Muscle of back (tissue), 13 donors: ENCODE measurements at places on chromosomes 7 and 10.
A peak's percentile ranks its signal among the peaks of the same experiment; 100 is the strongest.

GRCh38 chr7:137728426-137728825 is 118.3 kb downstream of the DGKI start:
- DNase-seq = no peak

DNA sequence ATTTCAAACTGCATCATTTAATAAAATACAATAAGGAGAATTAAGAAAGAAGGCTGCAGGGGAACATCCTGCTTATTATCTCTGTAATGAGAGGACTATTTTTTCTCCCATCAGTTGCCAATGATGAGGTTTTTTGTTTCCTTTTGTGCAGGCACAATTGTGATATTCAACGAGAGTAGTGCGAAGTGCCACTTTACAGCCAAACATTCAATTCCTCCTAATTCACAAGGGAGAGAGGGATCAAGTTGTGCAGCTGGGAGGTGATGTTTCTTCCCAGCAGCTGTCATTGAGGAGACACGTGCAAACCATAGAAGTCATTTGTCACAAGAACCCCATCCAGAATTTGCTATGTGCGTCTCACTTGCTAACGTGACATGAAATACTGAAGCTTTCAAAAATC is 81.6 kb upstream of the ICA1 start:
- DNase-seq = peak; percentile 4

DNA sequence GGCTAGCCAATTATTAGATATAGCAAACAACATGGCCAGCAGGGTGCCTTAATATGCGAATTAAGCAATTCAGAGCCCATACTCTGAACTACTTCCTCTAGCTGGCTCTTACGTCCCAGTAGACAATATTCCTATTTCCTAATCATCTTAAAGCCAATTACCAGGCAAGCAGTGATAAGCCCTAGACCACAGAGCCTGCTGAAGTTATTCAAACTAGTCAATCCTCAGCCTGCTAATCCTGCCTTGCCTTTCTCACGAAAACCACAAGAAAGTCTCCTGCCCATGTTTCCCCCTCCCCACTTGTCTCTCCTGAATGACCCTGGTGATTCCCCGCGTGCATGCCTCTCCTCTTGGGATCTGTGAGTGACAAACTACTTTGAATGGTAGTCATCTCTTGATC is 86.8 kb upstream of the CACNA2D1 start:
- no peak for DNase-seq

- no peak for DNase-seq
These were observed 107.4 kb downstream of the SLIT1 start for GRCh38 chr10:97078261-97078937.

DNA sequence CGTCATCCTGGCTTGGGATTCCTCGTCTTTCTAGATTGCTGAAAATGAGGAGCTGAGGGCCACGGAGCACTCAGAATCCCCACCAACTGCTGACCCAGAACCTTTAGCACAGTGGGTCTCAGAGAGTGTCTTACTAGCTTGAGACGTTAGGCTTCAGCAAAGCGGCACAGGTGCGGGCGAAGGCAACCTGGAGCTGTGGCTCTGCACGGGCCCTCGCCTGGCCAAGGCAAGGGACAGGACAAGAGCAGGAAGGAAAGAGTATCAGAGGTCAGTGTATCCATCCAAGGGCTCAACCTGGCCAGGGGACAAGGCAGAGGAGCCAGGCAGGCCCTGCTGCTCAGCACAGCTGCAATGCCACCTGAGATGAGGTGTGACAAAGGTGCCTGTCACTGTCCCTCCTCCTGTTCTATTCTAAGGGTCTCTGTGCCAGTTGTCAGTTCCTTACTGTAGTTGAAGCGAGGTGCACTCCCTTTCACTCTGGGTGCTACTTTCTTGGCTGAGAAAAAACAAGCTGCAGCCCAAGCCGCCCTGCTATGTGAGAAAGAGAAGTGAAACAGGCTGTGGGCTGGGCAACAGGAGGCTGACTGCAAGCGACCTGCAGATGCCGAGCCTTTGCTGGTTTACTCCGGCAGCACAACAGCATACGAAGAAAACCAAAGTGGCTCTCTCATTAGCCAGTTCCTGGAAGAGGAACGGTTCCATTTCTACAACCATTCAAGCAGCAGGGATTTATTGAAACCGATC is 33.3 kb upstream of the KDM7A start:
- DNase-seq = no peak

DNA sequence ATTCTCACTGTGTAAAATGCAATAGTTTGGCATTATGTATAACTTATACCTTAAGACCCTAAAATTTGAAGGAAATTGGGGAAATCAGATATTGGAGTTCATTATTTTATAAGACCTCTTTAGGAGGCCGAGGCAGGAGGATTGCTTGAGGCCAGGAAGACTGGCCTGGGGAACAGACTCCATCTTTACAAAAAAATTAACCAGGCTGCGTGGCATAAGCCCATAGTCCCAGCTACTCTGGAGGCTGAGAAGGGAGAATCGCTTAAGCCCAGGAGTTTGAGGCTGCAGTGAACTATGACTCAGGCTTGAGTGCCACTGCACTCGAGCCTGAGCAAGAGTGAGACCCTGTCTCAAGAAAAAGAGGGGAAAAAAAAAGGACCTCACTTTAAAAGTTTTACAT is 14.0 kb upstream of the PBLD start:
- no peak for DNase-seq

DNA sequence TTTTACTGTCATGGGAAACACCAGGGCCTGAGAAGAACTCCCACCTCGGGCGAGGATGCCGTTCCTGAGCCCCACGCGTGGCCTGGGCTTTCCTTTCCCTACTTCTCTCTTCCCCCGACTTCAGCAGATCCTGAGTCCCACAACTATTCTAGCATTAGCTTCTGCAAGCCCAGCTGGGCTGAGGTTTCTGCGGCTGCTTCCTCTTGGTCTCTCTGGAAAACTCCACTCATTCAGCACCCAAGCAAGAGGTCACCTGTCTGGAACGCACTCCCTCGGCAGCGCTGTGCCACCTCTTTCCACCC is 761 bp upstream of the DOCK1 start:
- DNase-seq = no peak

GRCh38 chr10:125125951-125126735 is 34.2 kb downstream of the CTBP2 start:
- no peak for DNase-seq

GRCh38 chr7:1641173-1641572 is 28.9 kb upstream of the ELFN1 start:
- DNase-seq = no peak

DNA sequence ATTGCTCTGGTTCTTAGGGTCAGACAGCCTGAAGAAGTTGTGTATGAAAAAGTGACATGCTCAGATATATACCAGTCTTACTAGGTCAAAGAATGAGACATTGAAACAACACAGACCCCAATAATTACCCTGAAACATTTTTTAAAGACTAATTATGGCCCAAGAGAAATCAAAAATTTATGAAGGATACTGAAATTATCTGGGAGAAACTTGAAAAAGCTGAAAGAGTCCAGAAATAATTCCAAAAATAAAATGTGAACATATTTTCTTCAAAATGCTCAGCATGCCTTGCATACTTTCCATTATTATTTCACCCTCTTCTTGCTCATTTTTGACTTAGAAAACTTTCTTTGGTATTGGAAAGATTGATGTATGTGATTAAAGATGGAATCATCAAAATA is 198.9 kb upstream of the CCDC6 start:
- no peak for DNase-seq

DNA sequence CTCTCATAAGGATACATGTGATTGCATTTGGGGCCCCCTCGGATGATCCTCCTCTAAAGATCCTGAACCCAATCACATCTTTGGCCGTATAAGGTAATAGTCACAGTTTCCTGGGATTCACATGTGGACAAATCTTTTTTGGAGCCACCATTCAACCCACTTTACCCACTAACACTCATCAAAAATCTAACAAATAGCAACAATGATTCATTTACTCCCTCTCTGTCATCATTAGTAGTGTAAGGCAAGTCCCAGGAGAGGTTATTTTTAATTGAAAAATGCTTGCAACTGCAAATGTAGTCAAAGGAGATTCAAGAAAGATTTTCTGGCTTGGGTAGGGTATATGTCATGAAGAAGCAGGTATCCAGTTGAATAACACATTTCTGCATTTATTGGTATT is 9.9 kb upstream of the SMKR1 start:
- no peak for DNase-seq

DNA sequence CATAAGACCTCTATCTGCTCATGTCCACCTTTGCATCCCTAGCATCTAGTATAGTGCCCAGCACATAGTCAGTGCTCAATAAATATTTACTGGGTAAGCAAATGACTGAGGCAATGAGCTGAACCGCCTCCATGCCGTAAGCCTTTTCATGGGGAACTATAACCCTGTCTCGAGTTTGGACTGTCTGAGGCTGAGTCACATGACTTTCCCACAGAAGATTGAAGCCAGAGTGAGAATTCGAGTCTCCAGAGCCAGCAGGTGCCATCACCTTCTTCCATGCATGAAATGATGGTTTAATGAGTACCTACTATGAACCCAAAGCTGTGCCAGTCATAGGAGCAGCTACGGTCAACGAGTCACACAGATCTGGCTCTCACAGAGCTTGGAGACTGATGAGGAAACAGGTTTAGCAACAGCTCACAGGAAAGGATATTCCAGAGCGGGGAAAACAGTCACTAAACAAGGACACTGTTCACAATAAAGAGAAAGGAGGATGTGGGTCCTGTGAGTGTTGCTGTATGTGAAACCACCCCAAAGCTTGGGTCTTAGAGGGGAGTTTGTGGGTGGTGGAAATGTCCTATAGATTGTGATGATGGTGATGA is 75.2 kb downstream of the TEX36 start:
- no peak for DNase-seq

DNA sequence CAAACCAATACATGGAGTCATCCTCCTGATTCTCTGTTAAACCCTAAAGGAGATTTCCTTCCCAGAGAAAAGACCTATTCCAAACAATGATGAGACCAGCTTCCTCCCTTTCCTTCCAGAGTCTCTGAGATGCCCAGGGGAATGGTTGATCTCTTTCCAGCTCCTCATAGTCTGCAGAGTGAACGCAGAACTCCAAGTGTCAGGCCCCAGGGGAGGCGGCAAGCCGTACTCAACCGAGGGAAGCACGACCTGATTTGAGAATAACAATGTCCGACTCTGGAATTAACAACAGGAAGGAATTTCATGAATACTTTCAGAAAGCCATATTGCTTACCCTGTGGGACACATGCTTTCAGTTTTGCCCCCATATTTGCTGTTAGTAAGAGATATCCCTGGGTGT is 241.7 kb upstream of the GLI3 start:
- no peak for DNase-seq

DNA sequence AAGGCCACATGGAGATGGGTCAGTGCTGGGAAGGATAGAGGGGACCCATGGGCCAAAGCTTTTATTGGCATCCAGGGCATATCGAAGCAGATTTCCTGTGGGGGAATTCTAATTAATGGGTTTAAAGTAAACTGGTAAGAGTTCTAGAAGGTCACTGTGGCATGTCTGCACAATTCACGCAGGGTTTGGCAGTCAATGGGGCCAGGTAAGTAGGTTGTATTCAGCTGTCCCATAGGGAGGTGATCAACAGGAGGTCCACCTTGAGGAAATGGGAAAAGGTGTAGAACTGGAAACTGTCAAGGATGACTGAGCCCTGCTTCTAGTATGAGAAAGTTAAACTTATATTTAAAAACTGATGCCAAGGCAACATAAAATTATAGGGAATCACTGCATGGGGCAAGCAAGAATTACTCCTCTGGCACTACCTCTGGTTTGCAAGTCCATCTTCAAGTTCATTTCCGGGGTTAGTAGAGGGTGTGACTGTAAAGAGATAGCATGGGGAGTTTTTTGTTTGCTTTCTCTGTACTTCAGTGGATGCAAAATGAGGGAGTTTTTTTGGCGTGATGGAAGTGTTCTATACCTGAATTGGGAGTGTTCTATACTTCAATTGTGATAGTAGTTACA is 22.5 kb downstream of the TBC1D12 start:
- no peak for DNase-seq

DNA sequence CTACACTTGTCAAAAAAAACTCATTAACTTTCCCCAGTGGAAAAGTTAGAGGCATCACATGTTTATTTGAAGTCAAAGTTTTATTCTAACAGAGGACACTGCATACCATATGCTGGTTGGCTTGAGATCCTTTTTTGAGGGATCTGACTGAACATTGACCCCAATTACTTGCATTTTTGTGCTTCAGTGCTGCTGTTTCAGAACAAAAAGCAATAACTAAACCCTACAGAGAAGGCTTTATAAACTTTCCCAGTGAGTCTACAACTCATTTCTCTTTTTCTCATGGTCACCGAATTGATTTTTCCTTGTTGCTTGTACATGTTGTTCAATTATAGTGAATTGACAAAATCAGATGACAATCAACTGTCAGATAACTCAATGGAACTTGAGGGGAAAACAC is 69.3 kb upstream of the PHYHIPL start:
- DNase-seq = no peak

GRCh38 chr10:91206427-91206826 is 14.0 kb upstream of the PCGF5 start:
- no peak for DNase-seq

DNA sequence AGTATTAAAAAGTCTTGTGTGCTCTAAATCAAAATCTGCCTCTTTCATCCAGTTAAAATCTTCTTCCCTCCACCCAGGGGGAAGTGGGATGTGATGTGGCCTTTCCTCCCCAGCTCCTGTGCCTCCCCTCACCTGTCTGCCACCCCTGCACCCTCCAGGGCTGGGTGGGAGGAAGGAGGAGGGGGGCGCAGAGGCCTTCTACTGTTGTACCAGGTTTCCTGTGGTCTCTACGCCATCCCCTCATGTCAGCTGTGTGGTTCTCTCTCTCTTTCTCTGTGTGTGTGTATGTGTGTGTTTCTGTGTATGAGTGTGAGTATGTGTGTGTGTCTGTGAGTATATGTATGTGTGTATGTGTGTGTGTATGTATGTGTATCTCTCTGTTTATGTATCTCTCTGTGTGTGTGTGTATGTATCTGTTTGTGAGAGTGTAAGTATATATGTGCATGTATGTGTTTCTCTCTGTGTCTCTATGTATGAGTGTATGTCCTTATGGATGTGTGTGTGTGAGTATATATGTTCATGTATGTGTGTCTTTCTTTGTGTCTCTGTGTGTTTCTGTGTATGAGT is 45.5 kb upstream of the C10orf71 start:
- DNase-seq = no peak

DNA sequence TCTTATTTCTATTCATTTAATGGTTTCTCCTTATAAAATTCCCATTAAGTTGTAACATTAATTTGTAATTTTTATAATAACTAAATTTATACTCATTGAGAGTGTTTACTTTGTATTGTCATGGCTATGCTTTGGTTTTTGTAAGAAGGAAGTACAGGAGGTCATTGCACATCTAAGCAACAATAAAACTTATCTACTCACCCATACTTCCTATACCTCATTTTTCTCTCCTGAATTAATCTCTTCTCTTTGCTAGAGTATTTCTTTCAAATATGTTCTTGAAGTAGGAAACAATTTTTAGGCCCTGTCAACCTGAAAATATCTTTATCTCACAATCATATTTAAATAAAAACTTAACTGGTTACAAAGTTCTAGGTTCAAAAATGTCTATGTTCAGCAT is 95.4 kb upstream of the WDR11 start:
- DNase-seq = no peak
